Stimulated activated CD8-positive, alpha-beta memory T cell treated with anti-CD3 and anti-CD28 coated beads, Interleukin-2, amount 100 ng/mL, for 1 hour (primary cell): ENCODE measurements at places on chromosomes 7 and 10.

DNA sequence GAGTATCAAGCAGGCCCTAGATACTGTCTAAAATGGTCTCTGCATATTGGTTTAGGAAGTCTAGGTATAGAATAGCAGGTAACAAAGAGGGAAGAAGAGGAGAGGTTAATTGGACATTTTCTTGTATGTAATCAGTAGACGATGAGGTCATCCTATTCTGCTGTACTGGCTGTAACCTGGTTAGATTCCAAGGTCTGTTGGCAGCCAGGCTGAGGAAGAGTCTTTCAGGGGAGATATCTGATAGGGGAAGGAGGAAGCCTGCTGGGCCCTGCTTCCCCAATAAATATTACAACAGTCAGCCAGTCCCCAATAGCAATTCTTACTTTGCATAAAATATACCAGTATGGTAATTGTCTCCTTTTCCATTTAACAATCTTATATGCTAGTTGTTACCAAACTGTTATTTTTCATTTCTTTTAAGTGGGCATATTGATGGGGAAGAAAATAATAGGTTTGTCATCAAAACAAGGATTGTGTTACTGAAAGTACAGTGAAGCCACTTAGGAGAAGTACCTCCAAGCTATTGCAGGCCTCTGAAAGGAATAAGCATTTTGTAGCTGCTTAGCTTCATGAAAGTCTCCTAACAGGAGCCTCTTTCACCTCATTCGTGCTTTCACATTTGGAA, 186.4 kb downstream of the LRRC4 start:
- DNase-seq: no peak

DNA sequence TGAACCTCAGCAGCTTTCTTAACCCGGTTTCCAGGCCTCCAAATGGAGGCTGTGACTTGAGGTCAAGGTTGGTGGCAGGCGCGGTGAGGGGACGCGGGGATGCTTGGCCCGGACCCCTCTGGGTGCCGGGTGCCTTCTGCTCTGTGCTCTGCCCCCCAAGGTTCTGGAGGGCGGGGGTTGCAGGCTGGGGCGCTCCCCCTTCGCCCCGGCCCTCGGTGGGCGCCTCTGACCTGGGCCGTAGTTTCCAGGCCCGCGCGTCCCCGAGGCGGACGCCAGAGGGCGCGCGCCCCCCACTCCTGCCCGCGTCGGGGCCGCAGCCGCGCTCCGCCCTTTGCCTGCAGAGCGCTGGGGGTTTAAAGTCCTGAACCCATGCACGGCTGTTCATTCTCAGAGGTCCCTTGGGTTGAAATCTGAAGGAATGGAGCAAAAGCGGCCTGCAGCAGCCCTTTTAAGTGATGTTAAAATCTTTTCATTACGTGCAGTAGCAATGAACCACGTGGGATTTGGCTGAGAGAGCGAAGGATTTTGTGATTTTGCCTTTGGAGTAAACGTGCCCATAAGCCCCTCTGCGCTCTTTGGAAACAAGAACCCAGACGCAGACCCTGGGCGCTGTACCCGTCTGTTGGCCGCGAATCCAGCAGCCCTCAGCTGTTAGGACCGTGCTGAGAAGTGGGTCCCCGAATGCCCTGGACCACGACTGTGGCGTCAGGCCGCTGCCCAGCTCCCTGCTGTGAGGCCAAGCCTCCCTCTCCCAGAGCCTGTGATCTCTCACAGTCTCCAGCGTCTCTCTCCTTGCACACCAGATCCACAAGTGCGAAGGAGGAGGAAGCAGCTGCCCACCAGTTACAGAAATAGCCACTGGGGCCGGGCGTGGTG, 135.0 kb downstream of the ACTR3B start:
- DNase-seq: no peak

DNA sequence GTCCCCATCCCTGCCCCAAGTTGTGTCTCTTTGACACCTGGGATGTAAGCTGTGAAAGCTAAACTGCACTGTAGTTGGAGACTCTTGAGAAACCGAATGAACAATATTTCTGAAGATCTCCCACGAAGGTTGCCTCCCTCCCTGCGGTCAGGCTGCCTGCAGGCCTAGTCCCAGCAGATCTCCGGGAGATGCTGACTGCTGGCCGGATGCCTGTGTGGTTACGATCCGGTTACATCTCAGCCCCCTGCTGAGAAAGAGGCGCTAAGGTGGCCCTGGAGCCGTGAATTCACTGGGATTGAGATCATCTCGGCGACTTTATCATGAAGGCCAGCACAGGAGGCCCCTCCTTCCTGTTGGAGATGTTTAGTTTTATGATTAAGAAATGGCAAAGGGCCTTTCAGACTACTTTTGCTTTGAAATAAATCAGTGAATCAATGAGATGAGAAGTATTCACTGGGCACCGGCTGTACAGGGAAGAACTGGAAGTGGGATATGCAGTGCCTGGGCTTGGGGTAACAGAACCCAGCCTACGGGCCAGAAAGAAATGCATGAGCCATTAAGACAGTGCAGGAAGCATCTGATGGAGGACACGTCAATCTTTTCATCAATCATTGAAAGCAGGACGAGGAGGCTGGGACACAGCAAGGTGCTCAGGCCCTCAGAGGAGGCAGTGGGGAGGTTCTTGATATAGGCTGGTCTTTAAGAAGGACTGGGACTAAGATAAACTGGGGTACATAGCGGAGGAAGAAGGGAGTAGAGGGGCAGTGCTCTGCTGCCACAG, 177.6 kb downstream of the PRKAG2 start:
- no peak for DNase-seq

DNA sequence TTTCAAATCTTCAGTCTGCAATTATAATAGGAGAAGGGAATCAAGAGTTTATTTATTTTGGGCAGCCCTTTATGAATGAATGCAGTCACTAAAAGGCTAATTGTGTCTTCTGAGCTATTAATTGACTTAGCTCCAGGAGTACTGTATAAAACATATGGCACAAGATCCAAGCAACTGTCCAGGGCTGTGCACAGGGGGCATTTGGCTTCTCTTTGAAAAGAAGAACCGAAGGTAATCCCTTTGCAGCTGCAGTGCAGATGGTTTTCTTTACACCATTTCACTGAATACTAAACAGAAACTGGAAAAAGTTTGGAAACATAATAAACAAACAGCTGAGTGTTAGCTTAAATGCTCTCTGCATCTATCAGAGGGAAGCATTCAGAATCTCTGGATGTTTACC, 282.6 kb upstream of the LRRN3 start:
- DNase-seq: no peak

GRCh38 chr10:110650265-110650668, 6.1 kb downstream of the RBM20 start:
- no peak for DNase-seq

DNA sequence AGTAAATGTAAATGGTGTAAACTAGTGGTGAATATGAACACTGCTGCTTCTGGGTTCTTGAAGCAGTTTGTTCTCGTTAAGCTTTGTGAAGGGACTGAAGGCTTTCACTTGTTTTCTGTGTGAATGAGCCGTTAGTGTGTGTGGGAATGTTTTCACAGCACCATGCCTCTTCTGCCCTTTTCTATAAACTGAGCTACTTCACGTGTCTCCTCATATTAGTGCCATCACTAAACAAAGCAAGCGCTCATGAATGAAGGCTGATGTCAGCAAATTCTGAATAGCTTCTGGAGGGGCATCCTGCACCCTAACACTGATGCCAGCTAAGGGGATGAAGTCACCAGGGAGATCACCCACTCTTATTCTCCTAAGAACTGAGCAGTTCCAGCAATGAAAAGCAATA, 205.6 kb upstream of the ETV1 start:
- no peak for DNase-seq

DNA sequence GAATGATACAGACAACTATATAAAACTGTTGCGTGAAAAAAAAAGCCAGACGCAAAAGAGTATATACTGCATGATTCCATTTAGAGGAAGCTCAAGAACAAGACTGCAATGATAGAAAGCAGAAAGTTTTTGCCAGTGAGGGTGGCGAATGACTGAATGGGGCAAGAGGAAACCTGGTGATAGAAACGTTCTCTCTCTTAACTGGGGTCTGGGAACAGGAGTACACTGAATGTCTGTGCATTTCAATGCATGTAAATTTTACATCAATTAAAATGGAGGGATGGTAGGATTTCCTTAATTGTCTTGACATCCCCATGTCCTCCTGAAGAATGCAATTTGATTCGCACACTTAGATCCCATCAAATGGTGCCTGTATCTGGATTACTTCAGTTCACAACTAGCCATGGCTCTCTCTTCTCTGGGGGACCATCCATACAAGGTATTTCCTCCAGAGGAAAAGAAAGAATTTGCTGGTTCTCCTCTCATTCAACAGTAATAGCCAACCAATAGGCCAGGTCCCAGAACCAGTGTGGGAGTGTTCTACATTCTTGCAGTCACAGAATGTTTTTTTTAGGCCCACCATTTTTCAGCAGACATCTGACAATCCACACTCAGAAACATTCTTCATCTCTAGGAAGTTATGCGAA, 221.0 kb upstream of the KLF14 start:
- DNase-seq: no peak

DNA sequence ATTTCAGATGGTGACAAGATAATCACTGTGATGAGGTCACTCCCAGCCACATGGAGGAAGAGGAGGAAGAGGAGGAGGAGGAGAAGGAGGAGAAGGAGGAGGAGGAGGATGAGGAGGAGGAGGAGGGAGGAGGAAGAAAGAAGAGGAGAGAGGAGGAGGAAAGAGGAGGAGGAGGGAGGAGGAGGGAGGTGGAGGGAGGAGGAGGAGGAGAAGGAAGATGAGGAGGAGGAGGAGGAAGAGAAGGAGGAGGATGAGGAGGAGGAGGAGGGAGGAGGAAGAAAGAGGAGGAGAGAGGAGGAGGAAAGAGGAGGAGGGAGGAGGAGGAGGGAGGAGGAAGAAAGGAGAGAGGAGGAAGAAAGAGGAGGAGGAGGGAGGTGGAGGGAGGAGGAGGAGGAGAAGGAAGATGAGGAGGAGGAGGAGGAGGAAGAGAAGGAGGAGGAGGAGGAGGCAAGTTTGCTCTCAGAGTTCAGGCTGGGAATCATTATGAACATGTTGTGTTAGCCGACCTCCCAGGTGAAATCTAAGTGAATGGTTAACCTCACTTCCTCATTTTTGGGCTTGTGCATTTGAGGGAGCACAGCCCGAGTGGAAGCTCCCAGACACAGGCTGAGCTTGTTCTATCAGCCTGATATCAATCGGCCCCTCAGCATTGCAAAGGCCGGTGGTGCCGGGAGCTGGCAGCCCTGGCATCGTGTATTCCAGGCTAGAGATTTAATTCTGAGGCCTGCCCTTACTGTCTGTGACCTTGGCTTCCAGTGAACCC, 236.2 kb upstream of the PITRM1 start:
- DNase-seq: no peak

- no peak for DNase-seq
These were observed 24.5 kb upstream of the MRC1 start for GRCh38 chr10:17784688-17785087.

DNA sequence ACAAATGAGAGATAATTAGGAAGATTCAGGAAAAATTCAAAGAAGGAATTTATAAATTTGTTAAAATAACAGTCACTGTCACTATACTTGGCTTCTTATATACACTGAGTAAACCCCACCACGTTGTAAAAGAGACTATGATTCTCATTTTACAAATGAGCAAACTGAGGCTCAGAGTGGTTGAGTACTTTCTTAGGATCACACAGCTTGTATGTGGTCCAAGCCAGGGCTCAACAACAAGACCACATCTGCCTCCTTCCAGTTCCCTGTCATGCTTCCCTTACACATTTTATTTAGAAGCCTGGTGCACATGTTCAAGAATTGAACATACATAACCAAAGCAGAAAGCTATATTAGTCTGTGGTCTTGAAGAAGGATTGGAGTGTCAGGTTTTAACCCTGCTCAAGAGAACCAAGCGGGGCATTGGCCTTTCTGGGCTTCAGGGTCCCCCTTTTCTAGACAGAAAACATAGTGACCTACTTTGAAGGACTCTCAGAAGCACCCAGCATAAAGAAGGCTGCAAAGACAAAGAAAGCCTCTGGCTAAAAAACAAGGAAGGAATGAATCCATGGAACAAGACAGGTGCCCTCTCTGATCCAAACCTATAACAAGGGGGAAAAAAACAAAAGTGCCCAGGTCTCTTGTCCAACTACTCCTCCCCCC, 846 bp downstream of the MRLN start:
- no peak for DNase-seq

DNA sequence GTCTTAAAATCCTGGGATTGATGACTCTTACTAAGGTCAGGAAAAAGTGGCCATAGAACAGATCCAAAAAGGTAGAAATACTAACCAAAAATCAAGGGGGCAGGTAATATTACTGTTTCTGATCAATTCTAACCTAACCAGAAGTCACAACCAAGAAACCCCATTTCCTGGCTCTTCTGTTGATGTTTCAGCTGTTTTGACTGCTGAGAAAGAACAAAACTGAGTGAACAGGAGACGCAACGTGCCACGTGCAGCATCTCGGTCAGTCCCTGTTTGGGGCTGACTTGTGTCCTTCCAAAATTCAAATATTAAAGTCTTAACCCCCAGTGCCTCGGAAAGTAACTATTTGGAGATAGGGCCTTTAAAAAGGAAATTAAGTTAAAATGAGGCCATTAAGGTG, 56.8 kb downstream of the JAZF1 start:
- DNase-seq: no peak

- DNase-seq: no peak
These were observed 9.2 kb upstream of the MYO1G start for GRCh38 chr7:44987996-44988395.

GRCh38 chr10:104895981-104896380, 254.9 kb downstream of the SORCS3 start:
- DNase-seq: no peak

GRCh38 chr10:33497338-33497737, 162.9 kb upstream of the NRP1 start:
- no peak for DNase-seq

- DNase-seq: no peak
These were observed 167.8 kb downstream of the CCDC71L start for GRCh38 chr7:106493041-106493731.

DNA sequence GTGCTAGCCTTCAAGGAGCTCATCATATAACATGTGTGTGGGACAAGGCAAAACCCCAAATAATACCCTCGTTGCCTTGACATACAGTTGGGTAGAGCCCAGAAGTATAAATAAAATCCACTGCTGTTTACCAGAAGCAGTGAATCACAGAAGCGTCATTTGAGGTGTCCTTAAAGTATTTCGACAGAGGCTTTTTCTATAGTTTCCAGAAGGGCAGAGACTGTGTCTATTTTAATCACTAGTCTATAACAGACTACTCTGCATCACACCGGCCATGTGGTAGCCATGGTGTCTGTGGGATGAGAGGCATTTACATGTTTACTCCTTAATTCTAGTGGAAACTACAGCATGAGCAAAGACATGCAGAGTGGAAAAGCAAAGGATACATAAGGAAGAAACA, 131.3 kb downstream of the CTTNBP2 start:
- no peak for DNase-seq

DNA sequence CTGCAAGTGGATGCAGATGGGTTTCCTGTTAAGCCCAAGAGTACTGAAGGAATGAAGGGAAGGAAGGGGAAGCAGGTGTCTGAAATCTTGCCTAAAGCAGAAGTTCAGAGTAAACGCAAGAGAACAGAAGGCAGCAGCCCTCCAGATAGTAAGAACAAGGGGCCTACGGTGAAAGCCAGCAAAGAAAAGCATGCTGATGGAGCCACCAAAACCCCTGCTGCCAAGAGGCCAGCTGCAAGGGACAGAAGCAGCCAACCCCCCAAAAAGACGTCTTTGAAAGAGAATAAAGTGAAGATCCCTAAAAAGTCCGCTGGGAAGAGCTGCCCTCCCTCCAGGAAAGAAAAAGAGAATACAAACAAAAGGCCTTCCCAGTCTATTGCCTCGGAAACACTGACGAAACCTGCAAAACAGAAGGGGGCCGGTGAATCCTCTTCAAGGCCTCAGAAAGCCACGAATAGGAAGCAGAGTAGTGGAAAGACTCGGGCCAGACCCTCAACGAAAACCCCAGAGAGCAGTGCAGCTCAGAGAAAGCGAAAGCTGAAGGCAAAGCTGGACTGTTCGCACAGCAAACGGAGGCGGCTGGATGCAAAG, 152.5 kb downstream of the LCOR start:
- DNase-seq: no peak
